ENCODE measurements at places on chromosomes 7 and 10.

GRCh38 chr7:70325509-70326101 is 727.3 kb downstream of the AUTS2 start:
- DNase-seq = no peak

DNA sequence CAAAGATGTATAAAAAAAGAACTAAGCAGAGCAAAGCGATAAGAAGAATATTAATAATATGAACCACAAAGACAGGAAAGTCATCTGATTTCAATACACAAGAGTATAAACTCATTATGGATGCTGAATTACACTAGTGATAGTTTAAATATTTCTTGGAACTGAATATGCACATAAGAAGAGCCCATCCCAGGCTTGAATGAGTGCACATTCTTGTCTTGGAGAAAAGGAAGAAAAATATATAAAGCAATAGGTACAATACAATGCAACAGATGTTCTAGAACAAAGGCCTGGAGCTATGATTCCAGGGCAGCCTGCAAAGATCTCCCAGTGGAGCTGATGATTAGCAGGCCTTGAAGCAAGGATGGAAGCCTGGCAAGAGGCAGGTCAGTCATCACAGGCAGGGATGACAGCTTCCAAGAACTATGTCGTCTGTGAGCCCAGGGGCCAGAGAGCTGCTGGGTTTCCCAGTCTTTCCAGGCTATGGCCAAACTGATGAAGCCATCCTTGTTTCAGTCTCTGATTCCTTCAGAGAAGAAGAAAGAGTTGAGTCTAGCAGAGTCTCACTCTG is 277.6 kb downstream of the KCNMA1 start:
- no peak for DNase-seq

DNA sequence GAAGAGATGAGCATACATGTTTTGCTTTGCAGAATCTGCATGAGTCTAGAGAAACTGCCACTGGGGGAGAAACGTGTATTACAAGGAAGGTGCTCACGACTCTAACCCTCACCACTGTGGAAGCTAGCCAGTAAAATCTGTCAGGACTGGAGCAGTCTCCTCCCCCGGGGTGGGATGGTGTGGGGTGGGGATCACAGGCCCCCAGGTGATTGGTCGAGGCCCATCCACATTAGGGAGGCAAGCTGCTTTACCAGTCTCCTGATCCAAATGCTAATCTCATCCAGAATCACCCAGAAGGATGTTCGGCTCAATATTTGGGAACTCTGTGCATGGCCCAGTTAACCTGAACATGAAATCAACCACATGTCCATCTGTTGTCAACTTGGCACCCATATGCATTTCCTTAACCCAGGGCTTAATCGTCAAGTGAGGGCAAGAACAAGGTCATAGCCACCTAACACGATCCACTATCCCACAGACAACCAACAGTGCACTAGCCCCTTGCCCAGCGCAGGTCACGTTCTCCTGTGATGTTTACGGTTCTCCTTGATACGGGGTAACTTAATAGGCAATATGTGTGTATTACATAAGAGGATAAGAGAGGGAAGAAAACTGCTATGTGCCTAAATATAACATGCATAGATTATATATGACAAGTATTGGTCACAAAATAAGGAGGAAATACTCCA is 40.8 kb downstream of the DNAJB6 start:
- no peak for DNase-seq

DNA sequence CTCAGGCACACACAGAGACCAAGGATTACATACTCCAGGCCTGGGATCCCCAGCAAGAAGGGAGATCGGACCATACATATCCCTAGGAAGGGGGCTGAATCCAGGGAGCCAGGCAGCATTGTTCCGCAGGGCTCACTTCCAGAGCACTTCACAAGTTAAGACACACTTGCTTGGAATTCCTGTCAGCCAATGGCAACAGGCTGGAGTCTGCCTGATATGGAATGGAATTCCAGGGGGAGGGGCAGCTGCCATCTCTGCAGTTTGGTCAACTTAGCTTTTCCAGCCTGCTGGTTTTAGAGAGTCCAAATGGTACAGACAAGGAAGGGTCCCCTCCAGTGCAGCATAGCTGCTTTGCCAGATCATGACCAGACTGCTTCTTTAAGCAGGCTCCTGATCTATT is 290.0 kb upstream of the GLI3 start:
- no peak for DNase-seq

DNA sequence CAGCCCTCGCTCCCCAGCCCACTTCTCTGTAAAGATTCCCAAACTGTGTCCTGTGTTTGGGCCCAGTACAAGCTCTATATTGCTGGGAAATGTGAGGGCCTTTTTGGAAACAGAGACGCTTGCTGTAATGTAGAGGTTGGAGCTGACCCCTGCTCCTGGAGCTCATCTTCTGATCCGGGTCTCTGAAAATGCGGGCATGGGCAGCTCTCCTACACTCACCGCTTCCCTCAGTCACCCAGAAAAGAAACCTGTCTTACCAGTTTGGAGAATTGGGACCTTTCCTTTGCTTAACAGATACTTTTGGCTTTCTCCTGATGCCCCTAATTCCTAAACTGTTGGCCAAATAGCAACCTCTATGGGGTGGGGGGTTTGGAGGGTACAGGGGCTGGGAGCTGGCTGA is 18.2 kb downstream of the BAG3 start:
- DNase-seq = no peak

GRCh38 chr7:1119201-1119600 is 31.3 kb downstream of the GPER1 start:
- DNase-seq = no peak

- peak; percentile 47 for DNase-seq
These were observed 40.5 kb upstream of the ZNF107 start for GRCh38 chr7:64625114-64626082.

- no peak for DNase-seq
These were observed 305.8 kb upstream of the KCND2 start for GRCh38 chr7:119967221-119967620.

- peak; percentile 97 for DNase-seq
These were observed 102.7 kb downstream of the MACC1 start for GRCh38 chr7:20114468-20114867.

- peak; percentile 36 for DNase-seq
These were observed 4.1 kb downstream of the MBLAC1 start for GRCh38 chr7:100130608-100131453.

DNA sequence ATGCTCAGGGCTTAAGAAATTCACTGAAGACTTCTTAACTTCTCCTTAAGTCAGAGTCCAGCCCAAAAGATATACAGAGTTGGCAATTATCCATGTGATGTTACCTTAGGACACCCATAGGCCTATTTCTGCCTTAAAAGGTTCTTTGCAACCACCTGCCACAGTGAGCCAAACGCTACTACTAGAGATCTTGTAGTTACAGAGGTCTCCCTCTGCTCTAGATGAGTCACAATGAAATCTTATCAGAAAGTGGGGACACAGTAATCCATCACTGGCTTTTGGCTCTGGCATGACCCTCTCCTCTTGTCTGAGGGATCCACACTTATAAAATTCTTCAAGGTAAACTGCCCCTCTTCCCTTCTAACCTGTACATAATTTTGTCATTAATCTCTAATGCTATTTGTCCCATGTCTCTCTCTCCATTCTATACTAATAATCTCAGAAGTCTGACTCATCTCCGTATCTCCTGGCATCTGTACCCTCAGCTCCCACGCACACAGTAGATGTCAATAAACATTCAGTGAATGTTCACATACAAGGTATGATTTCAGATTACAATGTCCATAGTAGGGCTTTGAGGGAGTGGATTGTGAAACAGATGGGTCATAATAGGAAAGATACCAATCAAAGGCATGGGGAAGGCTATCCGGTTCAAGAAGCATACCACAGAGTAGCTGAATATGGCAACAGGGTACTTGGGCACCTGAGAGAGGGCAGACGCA is 112.1 kb downstream of the SGMS1 start:
- no peak for DNase-seq

- DNase-seq = no peak
These were observed 190.5 kb downstream of the GLI3 start for GRCh38 chr7:42046483-42046882.

GRCh38 chr10:42983591-42983990 is 93.3 kb upstream of the RET start:
- DNase-seq = no peak

GRCh38 chr7:20275637-20276036 is 55.1 kb upstream of the ITGB8 start:
- no peak for DNase-seq

DNA sequence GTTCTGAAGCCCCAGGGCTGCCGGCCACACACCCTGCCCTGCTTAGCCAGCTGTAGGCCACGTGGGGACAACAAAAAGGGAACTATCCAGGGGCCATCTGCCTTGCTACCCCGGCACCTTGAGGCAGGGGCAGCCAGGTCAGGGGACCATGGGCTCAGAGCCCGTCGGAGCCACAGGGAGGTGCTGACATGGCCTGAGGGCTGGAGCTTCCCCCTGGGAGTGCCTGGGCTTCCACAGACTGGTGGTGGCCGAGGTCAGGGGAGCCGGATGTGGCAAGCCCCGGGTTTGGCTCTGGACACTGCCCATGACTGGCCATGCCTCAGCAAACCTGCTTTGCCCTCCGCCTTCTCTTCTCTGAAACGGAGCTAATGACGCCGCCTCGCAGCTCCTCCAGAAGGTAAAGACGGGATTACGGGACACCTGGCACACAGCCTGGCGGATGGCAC is 178.5 kb downstream of the EBF3 start:
- DNase-seq = no peak

GRCh38 chr7:146176860-146177259 is 60.3 kb downstream of the CNTNAP2 start:
- no peak for DNase-seq

- DNase-seq = no peak
These were observed 41.1 kb downstream of the PUS7 start for GRCh38 chr7:105480931-105481330.

DNA sequence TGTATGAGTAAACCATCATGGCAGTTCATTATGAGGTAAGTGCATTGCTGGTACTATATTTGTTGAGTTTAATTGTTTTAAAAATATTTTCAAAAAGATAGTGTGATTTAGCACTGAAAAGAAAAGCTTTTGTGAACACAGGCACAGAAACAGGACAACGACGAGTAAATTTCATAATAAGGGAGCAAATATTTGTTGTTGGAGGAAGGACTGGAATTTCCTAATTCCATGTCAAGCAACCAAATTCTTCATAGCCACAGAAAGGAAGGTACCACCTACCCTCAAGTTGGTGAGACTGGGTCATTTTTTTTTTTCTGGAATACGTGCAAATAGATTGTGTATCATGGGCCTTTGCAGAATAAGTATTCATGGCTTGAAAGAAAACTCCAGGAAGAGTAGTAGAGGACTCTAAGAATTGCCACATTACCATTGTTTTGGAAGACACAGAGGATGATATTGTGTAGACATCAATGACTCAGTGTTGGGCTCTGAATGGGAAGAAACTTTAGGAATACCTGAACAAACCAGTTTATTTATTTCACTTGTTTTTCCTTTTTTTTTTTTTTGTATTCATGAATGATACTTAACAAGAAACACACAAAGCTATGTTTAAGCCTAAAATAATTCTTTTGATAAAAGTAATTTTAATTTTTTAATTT is 7.8 kb downstream of the UBE2D4 start:
- no peak for DNase-seq

DNA sequence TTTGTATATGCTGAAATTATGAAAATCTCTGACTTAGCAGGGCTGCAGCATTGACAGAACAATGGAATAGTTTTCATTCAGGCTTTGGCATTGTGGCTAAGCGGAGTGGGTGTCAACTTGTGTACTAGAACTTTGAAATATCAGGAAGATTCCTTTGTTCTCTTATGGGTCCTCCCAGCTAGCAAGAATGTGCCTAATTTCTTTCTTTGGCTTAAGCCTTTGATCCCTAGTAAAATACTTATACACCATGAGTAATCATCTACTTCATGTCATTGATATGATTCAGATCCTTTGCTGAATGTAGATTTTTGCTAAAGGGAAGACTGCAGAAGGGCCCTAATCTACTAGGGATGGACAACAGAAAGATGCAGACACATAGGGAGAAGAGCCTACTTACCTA is 6.2 kb downstream of the AVL9 start:
- DNase-seq = no peak

DNA sequence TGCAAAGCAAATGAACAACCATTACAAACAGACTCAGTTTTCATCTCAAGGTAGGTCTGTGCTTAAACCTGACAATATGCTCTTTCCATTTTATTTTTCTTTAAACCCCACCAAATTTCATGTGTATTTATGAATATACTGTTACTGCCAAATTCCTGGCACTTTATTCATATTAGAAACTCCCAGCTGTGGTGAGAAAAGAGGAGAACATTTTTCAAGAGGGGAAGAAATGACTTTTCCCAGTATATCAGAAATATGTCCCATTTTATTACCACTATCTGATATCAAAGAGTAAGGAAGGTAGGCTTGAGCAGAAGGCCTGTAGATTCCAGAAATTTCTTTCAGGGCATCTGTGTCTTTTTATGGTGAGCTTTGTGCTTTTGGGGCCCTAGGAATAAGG is 189.6 kb downstream of the ADAM12 start:
- DNase-seq = no peak

GRCh38 chr10:119104654-119105015 is 722 bp downstream of the DENND10 start:
- no peak for DNase-seq

DNA sequence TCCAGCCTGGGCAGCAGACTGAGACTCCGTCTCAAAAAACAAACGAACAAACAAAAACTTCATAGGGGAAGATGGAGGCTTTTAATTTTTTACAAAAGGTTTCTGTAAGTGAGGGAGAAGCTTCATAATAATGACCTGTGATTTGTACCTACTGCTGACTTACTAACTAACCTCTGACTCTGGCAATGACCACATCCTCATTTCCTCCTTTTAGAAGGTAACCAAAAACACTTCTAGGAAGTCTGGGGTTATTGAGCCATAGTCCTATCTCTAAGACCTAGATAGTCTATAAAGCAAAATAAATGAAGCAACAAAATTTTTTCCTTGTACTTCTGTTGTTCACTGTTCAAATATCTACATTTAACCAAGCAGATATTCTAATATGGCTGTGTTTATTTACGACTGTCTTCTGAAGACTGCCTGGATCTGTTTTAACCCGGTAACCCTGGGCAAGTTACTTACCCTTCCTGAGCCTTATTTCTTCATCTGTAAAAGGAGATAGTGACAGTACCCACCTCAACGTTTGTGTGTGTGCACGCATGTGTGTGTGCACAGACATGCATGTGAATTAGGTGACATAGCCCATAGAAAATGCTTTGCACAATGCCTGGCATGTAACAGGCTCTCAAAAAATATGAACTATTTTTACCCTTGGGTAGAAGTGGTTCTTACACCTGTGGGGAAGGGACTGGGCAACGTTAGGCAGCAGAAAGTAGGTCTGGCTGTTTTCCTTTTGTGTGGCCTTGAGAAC is 30.8 kb upstream of the SMNDC1 start:
- peak; percentile 67 for DNase-seq

GRCh38 chr7:121485467-121486243 is 89.5 kb upstream of the FAM3C start:
- no peak for DNase-seq

DNA sequence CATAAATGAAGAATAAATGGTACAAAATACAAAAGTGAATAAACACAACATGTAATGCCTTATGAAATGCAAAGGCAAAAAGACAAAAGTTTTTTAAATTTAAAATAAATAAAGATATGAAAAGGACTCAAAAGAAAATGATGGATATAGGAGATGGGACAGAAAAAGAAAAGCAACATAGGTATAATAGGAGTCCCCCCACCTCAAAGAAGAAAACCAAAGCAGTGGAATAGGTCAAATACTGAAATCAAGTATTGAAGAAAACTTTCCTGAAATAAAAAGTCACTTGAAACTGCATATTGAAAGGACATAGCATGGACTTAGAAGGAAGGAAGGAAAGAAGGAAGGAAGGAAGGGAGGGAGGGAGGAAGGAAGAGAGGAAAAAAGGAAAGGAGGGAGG is 110.0 kb upstream of the FAM204A start:
- DNase-seq = no peak

All from AML-193 (cell line).